Activated CD4-positive, alpha-beta T cell treated with anti-CD3 and anti-CD28 coated beads for 4 hours (primary cell): ENCODE measurements at places on chromosomes 4 and X.

DNA sequence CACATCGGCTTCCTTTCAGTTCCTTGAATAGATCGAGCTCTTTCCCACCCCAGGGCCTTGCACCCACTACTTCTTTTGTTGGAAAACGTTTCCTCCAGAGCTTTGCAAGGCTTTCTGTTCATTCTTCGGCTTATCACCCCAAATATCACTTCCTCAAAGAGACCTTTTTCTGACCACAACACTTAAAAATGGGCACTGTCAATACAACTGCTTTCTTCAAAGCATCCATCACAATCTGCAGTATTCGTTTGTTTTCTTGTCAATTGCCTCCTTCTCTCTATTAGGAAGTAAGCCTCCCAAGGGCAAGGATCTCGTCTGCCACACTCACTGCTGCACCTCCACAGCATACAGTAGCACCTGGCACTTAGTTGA is 17.7 kb upstream of the CENPU start:
- no peak for DNase-seq

DNA sequence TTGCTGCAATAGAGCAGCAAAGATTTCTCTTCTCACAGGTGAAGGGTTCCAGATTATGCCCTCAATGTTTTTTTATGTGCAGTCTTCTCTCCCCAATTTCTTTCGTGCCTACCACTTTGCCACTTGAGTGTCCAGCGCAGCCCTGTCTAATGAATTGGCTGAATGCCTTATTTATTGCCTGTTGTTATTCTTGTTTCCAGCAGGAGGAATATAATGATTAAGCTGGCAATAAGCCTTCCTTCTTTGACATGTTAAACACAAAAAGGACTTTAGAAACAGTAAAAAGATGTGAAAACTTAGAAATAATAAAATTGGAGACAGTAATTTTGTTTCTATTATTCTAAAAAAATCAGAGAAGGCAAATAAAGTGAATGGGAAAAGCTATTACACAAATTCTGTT is 34.6 kb upstream of the FRAS1 start:
- DNase-seq, result no peak

DNA sequence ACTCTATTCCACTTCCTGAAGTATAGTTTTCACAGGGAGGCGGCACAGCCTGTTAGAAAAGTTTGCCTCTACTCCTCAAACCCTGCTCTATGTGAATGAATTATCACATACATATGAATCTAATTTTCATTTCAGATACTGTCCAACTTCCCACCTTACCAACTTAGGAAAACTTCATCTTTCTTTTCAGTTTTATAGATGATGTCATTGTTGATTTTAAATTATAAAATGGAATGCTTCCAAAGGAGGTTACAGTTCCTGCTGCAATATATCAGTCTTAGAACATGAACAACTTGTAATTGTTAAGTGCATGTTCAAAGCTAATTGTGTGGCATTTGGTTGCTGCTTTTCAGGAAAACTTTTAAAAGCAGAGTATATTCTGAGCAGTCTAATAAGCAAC is 92.4 kb downstream of the NEUROG2 start:
- no peak for DNase-seq

DNA sequence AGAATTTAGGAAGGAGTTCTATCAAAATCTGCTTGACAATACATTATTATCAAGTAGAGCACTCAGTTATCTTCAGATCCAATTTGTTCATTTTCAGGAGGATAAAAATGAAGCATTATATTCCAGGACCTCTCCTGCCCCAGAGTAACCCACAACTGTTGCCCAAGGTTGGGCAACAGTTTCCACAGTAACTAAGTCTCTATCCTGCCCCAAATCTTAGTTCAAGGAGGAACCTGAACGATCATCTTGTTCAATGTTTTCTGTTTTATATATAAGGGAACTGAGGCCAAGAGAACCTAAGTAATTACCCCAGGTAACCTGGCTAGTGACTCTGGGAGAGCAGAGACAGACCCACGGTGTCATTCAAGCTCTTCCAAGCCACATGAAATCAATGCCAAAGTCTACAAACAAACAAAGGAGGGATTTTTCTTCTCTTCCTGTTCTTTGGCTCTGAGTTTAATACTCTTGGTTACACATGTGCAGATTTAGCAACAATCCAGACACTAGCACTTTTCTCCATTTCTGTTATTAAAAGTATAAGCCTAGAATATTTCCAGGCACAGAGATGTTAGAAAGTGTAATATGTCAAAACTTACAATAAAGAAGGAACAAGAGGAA is 105.6 kb downstream of the C4orf51 start:
- DNase-seq, result no peak

GRCh38 chrX:153405426-153405825 is 4.3 kb upstream of the PNMA6E start:
- no peak for DNase-seq

GRCh38 chr4:148425327-148426110 is 16.7 kb downstream of the NR3C2 start:
- DNase-seq, result no peak

DNA sequence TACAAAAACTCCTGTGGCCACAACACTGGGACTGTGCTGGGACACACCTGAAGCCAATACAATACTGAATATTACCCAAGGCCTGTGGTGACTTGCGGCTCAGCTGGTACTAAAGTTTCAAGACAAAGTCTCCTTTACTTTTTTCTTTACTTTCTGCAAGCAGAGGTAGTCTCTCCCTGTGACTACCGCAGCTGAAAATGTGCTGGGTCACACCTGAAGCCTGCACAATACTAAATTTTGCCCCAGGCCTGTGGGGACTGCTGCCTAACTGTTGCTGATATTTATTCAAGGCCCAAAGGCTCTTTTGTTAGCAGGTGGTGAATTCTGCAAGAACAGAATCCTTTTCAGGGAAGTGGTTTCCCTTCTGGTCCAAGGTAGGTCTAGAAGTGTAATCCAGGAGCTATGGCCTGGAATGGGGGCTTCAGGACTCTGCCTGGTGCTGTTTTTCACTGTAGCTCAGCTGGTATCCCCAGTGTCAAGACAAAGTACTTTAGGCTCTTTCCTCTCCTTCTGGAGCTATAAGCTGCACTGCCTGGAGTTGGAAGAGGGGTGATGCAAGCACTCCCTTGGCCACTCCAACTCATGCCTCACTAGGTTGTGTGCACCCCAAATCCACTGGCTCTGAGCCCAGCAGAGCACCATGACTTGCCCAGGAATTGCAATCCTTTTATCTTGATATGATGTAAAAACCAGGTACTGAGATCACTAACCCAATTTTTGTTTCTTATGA is 489.4 kb downstream of the TECRL start:
- DNase-seq, result no peak

DNA sequence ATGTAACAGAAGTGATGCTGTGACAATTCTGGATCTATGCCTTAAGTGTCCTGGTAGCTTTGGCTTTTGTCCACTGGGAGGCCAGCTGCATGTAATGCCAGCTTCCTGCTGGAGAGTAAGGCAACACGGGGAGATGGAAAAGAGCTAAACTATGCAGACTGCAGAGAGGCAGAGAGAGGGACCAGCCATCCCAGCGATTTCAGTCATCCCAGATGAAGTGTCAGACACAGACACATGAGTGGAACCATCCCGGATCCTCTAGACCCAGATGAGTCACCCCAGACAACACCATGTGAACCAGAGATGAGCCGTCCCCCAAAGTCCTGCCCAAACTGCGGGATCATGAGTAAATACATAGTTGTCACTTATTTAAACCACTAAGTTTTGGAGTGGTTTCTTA is 14.6 kb downstream of the SRPX start:
- DNase-seq, result no peak

DNA sequence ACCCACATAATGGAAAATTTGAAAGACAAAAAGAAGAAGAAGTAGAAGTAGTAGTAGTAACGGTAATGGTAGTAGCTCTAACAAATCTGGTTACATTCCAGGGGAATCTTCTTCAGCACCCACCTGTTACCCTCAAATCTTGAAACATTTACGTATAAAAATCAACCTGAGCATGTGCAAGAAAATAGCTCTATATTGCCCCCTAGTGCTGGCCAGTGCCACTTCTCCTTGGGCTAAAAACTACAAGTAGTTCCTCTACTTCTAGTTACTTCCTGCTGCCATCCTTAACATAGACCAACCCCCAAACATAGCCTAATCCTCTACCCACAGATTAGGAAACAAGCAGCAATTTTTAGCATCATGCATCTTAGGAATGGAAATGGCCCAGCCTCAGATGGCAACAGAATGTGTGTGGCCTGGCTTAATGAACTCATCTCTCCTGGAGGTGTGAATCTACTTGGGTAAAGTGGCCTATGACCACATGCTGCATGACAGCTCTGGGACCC is 3.1 kb downstream of the PDGFC start:
- DNase-seq, result no peak

DNA sequence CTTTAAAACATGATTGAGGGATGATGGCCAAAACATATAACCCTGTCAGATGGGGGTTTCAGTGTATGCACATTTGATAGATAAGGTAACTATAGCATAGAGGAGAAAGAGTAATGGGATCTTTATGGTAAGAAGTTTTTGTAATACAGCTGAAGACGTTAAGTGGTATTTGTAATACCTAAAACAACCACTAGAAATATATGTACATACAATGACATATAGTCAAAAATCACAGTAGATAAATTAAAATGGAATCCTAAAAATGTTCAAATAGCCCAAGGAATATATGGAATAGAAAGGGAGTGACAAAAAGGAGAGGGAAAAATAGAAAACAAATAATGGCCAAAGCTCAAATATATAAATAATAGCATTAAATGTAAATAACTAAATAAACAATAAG is 371.3 kb upstream of the FSTL5 start:
- DNase-seq, result no peak

DNA sequence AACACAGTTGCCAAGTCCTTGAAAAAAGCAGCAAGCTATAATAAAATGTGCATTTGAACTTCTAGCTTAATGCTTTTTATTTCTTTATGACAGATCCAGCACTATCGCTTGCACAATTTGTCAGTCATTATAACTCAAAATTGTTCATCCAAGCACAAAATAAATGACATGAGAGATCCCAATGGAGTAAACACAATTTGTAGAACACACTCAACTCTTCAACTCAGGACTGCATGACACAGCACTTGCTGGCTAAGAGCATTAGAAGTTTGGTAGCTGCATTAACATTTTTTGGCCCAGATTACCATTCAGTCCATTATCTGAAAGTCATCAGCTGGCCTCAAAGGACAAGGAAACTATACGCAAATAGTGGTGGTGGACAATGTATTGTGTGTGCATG is 530.1 kb downstream of the INPP4B start:
- no peak for DNase-seq

- no peak for DNase-seq
These were observed 238.1 kb upstream of the PPP1R2C start for GRCh38 chrX:43016021-43016420.

GRCh38 chr4:140870427-140870826 is 114.2 kb upstream of the TBC1D9 start:
- no peak for DNase-seq

- DNase-seq, result peak; percentile 55
These were observed 2.3 kb upstream of the SASH3 start for GRCh38 chrX:129777218-129778030.

- no peak for DNase-seq
These were observed 49.2 kb upstream of the TLR2 start for GRCh38 chr4:153634738-153635353.

- no peak for DNase-seq
These were observed 74.4 kb upstream of the DDX3X start for GRCh38 chrX:41259516-41259915.

- DNase-seq, result no peak
These were observed 22.9 kb downstream of the SHISA3 start for GRCh38 chr4:42420140-42420539.

GRCh38 chr4:74408639-74409038 is 36.3 kb upstream of the AREG start:
- no peak for DNase-seq

GRCh38 chr4:125235971-125236370 is 78.8 kb upstream of the FAT4 start:
- no peak for DNase-seq

DNA sequence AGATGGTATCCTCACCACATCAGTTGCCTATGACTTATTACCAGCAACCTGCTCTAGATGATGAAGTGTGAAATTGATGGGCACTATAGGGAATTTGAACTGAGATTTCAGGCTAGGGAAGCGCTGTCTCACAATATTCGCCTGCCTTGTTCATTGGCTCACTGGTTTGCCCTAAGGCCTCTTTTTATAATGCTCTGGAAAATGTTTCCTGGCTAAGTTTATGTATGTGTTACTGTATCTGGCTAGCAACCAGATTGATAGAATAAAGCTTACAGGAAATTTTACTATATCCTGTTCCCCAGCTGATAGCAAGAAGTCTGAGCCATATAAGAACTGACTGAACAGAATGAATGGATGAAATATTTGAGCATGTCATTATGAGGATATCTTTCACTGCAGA is 71.6 kb downstream of the GSTCD start:
- no peak for DNase-seq

- no peak for DNase-seq
These were observed 816.4 kb upstream of the FRG1 start for GRCh38 chr4:189124149-189124758.

- no peak for DNase-seq
These were observed 632.6 kb upstream of the INTU start for GRCh38 chr4:127000110-127000509.

DNA sequence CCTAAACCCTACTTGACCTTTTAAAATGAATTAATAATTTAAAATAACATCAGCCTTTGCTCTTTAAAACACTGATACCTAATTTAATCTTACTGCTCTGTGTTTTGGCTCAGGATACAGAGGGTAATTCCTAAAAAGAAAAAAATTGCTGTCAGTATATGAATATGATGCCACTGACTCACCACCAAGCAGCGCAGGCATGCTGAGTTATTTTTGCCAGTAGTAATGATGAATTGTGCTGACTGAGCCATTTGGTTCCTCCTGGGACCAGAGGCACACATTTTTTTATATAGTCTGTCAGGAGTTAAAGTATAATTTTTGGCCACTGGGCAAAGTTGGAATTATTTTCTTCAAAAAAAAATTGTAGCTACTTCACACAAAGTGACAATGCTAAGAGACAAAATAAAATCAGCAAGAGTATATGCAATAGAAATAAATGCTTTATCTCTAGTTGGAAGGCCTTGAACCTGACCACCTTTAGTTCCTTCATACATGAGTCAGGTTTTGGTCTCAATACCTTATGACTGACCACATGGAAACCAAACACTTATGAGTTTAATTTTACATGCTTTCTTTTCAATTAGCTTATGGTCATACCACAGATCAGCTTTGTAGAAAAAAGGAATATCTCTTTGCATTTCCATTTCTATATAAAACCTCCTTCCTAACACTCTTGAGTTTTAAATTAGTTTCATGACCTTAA is 115.1 kb downstream of the PPP3CA start:
- DNase-seq, result no peak

GRCh38 chr4:5993876-5994811 is 24.1 kb downstream of the C4orf50 start:
- no peak for DNase-seq

DNA sequence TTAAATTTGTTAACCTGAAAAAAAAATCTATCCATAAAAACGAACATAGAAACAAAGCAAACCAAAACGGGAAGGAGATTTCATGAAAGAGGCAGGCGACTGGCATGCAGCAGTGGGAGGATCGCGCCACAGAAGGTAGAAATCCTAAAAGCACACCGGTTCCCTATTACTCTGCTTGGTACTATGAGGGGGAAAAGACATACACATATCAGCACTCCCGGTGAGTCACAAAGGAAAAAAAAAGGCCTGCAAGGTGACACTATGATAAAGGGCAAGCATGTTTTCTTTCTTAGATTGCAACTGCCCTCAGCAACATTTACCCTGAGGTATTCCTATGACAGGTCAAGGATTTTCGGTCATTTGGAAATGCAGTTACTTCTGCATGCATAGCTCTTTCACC is 60.6 kb upstream of the NAP1L5 start:
- no peak for DNase-seq

- DNase-seq, result no peak
These were observed 756 bp upstream of the TAF9B start for GRCh38 chrX:78140206-78140605.

GRCh38 chr4:26289401-26289800 is 31.4 kb upstream of the RBPJ start:
- DNase-seq, result no peak
